ENCODE measurements at places on chromosomes 2 and 18. TPM values are rescaled to one million over a fixed set of nuclear protein-coding genes. Genes with fewer than 3 reads are reported as not detected.
A peak's percentile ranks its signal among the peaks of the same experiment; 100 is the strongest.

The MARCO gene
- not detected for total RNA-seq

DNA sequence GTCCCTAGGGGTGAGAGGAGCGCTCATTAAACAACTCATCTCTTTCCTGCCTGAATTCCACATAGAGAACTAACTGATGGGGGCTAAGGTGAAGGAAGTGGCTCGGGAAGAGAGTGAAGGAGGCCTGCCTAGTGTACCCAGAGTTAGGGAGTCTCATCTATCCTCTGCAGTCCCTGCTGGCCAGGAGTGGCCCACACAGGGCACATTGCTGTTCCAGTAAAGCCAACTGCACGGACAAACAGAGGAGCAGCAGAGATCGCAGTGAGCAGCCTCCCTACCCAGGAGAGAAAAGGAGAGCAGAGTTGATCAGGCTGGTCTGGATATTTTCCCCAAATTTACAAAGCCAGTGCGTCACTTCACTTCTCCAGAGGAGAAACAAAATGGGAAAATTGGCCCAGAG lies 16.9 kb upstream of the FN1 start:
- DNase-seq: no peak

The COLEC11 gene
- total RNA-seq: not detected

DNA sequence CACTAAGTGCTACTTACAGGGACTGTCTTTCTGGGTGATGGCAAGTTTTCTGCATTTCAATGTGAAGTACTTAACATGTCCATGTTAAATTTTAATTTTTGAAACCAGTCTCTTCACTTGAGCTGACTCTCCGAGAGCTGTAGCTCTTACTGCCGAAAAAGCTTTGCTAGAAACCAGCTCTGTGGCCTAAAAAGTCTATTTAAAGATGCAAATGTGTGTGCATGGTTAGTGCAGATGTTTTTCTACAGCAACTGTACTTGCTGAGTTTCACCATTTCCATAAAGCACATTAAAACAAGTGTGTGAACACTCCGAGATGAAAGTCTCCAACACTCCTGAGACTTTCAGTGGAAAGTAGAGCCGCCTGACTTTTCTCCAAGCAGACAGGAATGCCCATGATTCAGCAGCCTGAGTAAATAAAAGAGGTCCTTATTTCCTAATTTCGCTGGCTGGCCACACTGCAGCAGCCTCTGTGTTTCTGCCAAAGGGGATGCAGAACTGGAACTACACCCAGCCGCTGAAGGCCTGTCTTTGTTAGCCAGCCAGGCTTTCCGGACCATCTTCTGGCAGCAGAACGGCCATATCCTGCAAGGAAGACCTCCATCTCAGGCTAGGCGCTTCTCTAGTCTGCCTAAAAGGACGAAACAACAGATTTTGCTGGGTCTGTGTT lies 121.2 kb downstream of the ZNF521 start:
- peak; percentile 84 for DNase-seq

DNA sequence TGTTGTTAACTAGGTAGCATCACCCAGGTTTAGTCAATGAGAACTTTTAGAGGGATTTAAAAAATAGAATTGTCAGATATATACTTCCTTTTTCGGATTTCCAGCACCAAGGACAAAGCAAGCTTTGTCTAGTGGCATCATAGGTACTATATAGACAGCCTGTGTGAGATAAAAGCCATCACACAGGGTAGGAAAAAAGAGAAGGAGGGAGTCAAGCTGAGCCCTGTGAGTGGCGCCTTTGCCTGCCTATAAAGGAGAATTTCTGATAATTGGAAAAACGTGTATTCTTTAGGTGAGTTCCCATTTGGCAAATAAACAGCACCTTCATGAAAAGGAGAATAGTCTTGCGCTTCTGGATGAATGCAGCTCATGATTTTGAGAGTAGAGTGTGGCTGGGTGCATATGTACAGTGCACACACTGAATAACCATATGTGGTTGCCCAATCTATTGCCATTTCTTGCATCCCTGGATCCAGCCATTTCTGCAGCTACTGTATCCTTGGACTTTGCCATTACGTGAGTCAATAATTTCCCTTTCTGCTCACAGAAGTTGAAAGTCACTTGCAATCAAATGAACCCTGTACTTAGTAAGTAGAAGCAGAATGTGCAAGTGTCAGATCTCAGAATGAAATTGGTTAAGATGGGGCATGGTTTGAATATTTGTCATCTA lies 559.9 kb upstream of the MEX3C start:
- DNase-seq: no peak

DNA sequence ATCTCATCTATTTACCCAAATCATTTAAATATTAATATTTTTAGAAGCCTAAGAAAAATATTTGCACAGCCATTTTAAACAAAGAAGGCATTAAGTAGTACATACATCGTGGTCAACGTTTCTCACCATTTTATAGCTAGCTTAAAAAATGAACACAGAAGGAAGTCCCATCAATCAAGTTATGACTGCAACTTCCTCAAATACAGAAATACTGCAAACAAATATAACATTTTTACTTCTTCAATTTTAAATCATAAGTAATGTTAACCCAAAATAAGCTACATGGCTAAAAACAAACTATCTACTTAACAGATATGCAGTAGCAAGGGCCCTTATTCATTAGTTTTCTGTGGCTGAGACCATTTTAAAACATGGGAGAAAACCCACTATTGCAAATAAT lies 30.6 kb downstream of the ITSN2 start:
- DNase-seq: no peak

DNA sequence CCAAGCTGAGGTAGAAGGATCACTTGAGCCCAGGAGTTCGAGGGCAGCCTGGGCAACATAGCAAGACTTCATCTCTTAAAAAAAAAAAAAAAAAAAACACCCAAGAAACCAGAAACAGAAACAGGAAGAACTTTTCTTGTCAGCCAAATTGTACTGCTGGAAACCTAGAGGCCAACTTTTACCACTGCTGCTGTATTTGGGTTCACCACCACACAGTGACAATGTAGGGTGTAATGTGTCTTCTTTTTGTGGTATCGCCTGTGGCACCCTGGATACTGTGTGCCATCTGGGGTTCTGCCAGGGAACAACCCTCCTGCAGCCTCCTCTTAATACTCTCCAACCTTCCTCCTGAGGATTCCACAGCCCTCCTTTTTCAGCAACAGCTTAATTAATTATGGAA lies 72.6 kb downstream of the STK39 start:
- DNase-seq: no peak

DNA sequence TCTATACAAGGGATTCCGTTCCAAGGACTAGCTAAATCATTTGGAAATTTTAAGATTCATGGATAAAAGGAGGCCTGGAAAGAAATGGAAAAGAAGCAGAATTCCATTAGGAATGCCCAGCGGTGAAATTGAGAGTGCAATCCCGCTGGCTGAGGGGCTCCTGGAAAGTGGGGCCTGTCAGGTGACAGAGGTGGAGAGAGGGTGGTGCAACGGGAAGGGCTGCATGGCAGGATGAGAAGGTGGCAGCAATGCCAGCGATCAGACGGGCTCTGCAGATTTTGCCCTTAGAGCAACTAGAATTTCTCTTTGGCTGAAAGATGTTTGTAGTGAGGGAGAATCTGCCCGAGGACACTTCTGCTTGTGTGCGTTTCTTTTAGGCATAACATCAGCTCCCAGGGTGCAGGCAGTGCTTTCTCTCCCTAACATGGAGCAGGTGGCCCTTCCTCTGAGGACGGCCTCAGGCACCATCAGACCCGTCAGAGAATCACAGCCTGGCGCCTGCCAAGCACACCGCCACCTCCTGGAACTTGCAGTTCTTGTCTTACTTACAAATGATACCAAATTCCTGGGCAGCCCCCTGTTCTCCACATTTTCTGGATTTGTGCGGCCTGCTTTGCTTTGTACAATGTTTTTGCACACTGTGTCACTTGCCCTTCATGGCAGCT lies 261.6 kb downstream of the NDUFA10 start:
- DNase-seq: no peak

The PLEKHH2 gene
- total RNA-seq: 2.8 TPM

The GRHL1 gene
- 0.40 TPM for total RNA-seq

GRCh38 chr2:202703091-202703490 lies 68.3 kb downstream of the FAM117B start:
- no peak for DNase-seq

- no peak for DNase-seq
These were observed 7.5 kb downstream of the KCNG3 start for GRCh38 chr2:42486145-42486906.

GRCh38 chr2:239328351-239329191 lies 72.2 kb downstream of the HDAC4 start:
- no peak for DNase-seq

GRCh38 chr2:60891180-60891579 lies 9.8 kb downstream of the REL start:
- DNase-seq: no peak

DNA sequence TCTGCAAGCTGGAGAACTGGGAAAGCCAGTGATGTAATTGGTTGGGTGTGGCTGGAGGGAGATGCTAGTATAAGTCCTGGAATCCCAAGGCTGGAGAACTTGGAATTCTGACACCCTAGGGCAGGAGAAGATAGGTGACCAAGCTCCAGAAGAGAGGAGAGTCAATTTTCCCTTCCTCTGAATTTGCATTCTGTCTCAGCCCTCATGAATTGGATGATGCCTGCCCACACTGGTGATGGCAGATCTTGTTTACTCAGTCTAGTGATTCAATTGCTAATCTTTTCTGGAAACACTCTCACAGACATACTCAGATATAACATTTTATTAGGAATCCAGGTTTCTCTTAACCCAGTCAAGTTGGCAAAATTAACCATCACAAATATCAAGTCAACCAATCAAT lies 287.2 kb downstream of the RDH14 start:
- no peak for DNase-seq

The C2orf78 gene
- total RNA-seq: not detected

DNA sequence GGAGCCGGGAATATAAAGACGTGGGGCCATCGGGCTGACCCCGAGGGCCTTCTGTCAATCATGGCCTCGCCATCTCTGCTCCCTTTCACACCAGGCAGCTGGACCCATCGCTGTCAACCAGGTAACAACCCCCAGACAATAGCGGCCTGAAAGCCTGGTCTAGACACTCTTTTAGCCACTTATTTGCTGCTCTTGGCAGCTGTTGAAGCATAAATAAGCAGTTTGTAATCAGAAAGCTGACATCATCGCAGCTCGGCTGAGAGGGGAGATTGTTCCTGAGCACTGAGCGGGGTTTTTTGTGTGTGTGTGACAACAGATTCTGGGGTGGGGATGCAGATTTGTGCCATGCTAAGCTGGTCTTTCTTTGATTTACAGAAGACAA lies 423.6 kb upstream of the POU3F3 start:
- DNase-seq: no peak

DNA sequence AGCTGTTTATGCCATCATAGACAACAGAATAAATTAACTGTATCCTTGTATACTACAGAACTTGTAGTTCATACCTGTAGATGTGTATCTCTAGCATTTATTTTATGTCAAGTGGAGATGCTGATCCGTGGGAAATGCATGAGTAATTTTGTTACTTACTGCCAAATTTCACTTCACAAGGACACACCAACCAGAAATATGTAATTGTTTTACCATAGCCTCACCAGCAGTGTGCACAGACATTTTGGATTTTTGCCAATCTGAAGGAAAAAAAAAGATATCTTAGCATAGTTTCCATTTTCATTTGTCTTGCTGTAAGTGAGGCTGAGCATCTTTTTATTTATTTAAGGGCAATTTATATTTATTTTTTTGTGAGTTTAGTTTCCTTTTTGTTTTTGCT lies 265.1 kb upstream of the OSR1 start:
- peak; percentile 87 for DNase-seq

The MAP2 gene
- total RNA-seq: 0.23 TPM

GRCh38 chr2:217993817-217994463 lies 8.9 kb downstream of the TNS1 start:
- peak; percentile 29 for DNase-seq

The TMEM200C gene
- not detected for total RNA-seq

DNA sequence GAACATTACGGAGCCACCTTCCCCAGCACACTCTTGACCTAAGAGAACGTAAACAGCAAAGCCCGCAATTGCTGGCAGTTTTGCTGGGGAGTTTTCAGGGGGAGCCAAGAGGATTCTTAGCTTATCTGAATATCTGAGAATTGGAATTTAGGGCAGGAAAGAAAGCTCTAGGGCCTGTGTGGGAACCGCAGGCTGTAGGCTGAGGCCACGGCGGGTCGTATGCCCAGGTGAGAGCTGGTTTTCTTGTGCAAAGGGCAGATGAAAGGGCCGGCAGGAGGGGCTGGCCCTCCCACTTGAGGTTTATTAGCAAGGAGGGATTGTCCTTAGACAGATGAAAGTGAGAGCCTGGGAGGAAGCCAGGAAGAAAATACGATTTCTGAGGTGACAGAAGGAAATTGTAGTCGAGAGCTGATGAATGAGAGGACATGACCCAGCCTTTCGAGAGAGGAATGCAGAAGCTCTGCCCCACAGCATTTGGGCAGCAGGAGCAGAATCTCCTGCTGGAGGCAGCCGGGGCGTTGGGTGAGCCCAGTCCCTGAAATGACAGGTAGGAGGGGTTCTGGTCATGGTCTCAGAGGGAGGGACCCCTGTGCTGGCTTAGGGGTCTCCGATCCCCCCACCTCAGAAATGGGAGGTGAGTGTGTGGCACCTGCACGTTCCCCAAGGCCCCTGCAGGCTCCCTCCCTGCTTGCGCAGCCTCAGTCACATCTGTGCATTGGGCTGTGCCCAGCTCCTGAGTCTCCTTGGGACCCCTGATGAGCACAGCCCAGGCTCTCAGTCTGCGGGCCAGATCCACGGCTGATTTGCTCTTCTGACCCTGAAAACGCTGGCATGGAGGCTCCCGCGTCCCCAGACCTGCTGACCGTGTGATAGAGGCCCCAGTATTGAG lies 61.1 kb downstream of the CABLES1 start:
- no peak for DNase-seq

GRCh38 chr2:53987336-53987921 lies 16.6 kb upstream of the PSME4 start:
- peak; percentile 49 for DNase-seq

DNA sequence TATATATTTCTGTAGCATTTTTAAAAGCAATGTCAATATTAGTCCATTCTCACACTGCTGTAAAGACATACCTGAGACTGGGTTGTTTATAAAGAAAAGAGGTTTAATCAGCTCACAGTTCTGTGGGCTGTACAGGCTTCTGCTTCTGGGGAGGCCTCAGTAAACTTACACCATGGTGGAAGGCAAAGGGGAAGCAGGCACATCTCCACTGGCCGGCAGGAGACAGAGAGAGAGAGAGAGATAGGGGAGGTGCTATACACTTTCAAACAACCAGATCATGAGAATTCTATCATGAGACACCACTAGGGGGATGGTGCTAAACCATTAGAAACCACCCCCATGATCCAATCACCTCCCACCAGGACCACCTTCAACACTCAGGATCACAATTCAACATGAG lies 43.1 kb downstream of the CHMP3 start:
- DNase-seq: no peak

All from LHCN-M2 (cell line).